ENCODE measurements at places on chromosomes 7 and 10. TPM values are rescaled to one million over a fixed set of nuclear protein-coding genes. Genes with fewer than 3 reads are reported as not detected.

Gene PTF1A
- not detected for total RNA-seq

Gene VSTM2A
- total RNA-seq: not detected

Gene ATP5MK
- total RNA-seq: 359 TPM

Gene SERPINE1
- 0.66 TPM for total RNA-seq

Gene ARF5
- 128 TPM for total RNA-seq

Gene CRPPA
- total RNA-seq: not detected

Gene DNAJB6
- 52.5 TPM for total RNA-seq

DNA sequence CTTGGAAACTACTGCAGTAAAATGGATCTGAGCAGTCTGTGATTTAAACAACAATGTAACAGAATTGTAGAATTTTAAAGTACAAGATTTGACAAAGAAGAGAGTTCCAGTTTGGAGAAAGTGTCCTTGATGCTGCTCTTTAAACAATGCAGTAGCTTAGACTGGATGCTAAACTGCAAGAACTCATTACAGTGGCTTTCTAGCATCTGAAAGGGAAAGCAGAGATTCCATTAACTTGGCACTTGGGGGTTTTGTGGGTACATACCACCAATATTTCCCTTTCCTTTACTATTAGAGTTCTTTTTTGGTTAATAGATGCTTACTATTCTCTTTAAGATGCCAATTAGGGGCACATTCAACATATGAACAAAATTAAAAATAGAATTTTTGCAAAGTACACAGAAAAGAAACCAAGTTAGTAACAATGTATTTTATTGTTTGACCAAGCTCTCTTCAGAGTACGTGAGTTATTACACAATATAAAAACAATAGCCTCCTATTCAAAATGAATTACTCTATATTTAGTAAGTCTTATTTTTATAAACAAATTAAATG, 11.9 kb downstream of the PSTK start:
- no peak overlapping the region for H3K27ac ChIP-seq
- no peak for DNase-seq
- H3K4me1 ChIP-seq: peaks cover under 1% of the 10 kb centered on the region
- H3K27me3 ChIP-seq: no peaks in the 10 kb centered on the region
- H3K36me3 ChIP-seq: peaks cover 10% of the 10 kb centered on the region

DNA sequence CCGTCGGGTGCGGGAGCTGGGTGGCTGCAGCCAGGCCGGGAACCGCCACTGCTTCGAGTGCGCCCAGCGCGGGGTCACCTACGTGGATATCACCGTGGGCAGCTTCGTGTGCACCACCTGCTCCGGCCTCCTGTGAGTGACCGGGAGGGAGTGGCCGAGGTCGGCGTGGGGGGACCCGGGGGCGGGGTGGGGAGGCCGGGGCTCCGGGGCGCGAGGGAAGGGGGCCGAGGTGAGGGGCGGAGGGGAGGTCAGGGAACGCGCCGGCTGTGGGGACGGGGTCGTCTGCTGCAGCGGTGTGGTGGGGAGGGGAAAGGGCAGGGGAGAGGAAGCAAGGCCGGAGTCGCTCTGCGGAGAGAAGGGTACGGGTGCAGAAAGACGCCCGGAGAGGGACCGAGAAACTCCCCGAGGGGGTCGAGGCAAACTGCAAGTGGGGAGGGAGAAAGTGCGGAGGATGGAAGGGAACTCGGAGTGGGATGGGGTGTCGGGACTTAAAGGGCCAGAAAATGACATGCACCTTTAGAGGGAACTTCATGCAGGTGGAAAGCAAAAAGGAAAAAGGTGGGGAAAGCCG, 518 bp downstream of the AGFG2 start:
- peaks cover 4% of the 10 kb centered on the region for H3K36me3 ChIP-seq
- H3K4me3 ChIP-seq: peak overlapping the region; percentile 85
- no peak for DNase-seq
- H3K27me3 ChIP-seq: no peaks in the 10 kb centered on the region

GRCh38 chr7:24713039-24713793, 44.0 kb downstream of the GSDME start:
- H3K27me3 ChIP-seq: no peaks in the 10 kb centered on the region
- H3K4me1 ChIP-seq: peaks cover 40% of the 10 kb centered on the region
- peaks cover 16% of the 10 kb centered on the region for H3K36me3 ChIP-seq
- no peak overlapping the region for H3K4me3 ChIP-seq
- H3K27ac ChIP-seq: no peak overlapping the region

DNA sequence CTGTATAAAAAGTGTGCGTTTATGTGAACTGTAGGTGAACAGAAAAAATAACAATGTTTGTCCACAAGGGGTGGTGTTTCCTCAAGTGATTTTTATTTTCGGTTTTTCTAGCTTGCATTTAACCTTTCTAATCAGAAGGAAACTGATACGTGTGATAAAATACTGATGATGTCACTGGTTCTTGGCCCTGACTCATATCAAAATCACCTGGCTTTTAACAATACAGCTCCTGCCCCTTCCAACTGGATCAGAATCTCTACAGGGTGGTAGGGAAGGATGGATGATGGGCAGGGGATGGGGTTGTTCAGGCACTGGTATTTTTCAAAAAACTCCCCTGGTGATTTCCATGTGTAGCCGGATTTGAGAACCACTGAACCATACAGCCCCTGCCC, 10.9 kb downstream of the NPFFR1 start:
- DNase-seq: peak; percentile 74
- H3K27ac ChIP-seq: peak overlapping the region; percentile 40
- H3K36me3 ChIP-seq: no peaks in the 10 kb centered on the region

DNA sequence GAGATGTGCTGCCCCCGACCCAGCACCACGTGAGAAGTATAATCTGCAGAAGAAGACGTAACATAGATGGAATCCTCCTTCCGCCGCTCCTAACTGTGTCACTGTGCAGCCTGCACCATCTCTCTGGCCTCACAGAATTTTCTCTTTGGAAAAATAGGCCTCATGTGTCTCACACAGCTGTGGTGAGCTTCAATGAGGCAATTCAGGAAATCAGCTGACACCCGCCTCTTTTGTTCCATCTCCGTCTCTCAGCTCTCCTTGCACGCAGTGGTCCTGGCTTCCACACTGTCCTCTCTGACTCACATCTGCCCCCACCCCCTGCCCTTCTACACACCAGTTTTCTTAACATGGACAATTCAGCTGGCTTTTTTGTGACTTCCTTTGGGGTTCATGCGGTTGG, 7.2 kb downstream of the C10orf90 start:
- no peak overlapping the region for H3K27ac ChIP-seq
- no peak for DNase-seq
- H3K4me1 ChIP-seq: no peaks in the 10 kb centered on the region
- H3K36me3 ChIP-seq: no peaks in the 10 kb centered on the region

GRCh38 chr7:82244947-82245517, 198.5 kb downstream of the CACNA2D1 start:
- DNase-seq: no peak
- no peaks in the 10 kb centered on the region for H3K27me3 ChIP-seq
- no peaks in the 10 kb centered on the region for H3K36me3 ChIP-seq
- H3K4me1 ChIP-seq: no peaks in the 10 kb centered on the region
- H3K4me3 ChIP-seq: no peak overlapping the region
- no peak overlapping the region for H3K27ac ChIP-seq

GRCh38 chr10:133454204-133454893, 604 bp downstream of the SCART1 start:
- no peaks in the 10 kb centered on the region for H3K4me1 ChIP-seq
- H3K27me3 ChIP-seq: no peaks in the 10 kb centered on the region
- no peak overlapping the region for H3K4me3 ChIP-seq
- no peaks in the 10 kb centered on the region for H3K36me3 ChIP-seq

DNA sequence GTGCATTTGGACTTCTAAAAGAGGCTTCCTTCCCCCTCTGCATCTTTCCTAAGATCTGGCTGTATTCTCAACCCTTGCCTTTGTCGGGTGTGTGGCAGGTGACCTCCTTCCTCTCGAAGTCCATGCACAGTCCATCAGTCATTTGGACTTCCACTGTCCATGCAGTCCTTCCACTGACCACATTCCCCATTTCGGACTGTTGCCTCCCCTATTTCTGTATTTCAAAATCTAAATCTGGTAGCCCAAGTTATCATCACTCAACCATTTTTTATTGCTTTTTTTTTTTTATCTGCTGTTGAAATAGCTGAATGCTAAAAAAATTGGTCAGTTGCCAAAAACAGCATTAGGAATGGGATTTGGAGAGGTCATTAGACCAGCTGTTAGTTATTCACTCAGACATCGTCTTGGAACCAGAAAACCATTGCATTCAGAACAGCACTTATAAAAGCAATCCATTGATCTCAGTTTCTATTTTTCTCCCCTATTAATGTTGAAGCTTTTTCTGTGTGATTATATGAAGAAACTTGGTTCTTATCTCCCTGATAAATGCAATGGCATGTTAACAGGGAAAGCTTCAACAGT, 575.6 kb downstream of the KIF20B start:
- no peak overlapping the region for H3K4me3 ChIP-seq
- H3K4me1 ChIP-seq: no peaks in the 10 kb centered on the region
- H3K36me3 ChIP-seq: no peaks in the 10 kb centered on the region

DNA sequence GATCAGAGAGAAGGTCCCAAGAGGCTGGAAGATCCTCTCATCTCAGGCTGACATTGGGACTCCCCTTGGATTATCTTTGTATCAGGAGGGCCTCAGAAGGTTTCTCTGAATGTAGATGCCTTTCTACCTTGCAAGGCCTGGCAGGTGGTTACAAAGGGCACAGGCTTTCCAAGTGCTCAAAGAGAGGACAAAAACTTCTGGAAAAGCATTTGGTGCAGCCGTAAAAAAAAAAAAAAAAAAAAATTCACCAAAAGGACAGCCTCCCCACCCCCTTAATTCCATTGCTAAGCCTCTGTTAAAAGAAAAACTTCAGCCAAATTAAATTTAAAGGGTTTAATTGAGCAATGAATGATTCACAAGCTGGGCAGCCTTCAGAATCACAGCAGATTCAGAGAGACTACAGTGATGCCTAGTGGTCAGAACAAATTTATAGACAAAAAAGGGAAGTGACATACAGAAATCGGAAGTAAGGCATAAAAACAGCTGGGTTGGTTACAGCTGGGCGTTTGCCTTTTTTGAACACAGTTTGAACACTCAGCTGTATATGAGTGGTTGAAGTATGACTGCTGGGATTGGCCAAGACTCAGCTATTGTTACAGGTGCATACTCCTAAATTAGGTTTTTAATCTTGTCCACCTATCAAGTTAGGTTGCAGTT, 42.5 kb upstream of the LRGUK start:
- no peak overlapping the region for H3K27ac ChIP-seq
- no peak for DNase-seq
- H3K4me3 ChIP-seq: no peak overlapping the region
- no peaks in the 10 kb centered on the region for H3K4me1 ChIP-seq
- no peaks in the 10 kb centered on the region for H3K27me3 ChIP-seq
- no peaks in the 10 kb centered on the region for H3K36me3 ChIP-seq

DNA sequence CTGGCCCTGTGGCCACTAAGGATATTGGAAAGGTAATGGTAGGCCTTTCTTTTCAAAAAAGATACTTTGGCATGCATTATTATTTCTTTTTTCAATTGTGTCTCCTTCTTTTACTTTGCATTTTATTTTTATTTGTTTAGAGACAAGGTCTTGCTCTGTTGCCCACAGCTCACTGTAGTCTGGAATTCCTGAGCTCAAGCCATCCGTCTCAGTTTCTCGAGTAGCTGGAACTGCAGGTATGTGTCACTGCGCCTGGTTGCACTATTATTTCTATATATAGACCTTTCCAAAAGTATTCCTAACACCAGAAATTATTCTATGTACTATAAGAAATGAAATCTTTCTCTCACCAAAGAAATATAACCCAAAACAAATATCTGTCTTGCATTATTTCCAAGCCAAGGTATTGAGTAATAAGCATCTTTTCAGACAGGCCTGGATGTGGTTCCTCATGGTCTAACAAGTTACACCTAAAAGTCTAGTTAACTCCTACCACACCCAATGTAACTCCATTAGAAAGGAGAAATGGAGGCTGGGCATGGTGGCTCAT, 500.8 kb upstream of the ANKRD30A start:
- no peak overlapping the region for H3K27ac ChIP-seq
- H3K27me3 ChIP-seq: no peaks in the 10 kb centered on the region
- no peak for DNase-seq
- H3K36me3 ChIP-seq: no peaks in the 10 kb centered on the region
- no peak overlapping the region for H3K4me3 ChIP-seq
- H3K4me1 ChIP-seq: no peaks in the 10 kb centered on the region

GRCh38 chr7:130560972-130561371, 69.1 kb downstream of the MEST start:
- no peak overlapping the region for H3K4me3 ChIP-seq
- DNase-seq: peak; percentile 40
- H3K27me3 ChIP-seq: no peaks in the 10 kb centered on the region
- no peaks in the 10 kb centered on the region for H3K36me3 ChIP-seq
- H3K4me1 ChIP-seq: no peaks in the 10 kb centered on the region
- H3K27ac ChIP-seq: no peak overlapping the region
